Stimulated activated CD4-positive, alpha-beta T cell treated with anti-CD3 and anti-CD28 coated beads, TNF-alpha, amount 100 ng/mL, for 1 hour (primary cell): ENCODE measurements at places on chromosomes 3 and 15.

DNA sequence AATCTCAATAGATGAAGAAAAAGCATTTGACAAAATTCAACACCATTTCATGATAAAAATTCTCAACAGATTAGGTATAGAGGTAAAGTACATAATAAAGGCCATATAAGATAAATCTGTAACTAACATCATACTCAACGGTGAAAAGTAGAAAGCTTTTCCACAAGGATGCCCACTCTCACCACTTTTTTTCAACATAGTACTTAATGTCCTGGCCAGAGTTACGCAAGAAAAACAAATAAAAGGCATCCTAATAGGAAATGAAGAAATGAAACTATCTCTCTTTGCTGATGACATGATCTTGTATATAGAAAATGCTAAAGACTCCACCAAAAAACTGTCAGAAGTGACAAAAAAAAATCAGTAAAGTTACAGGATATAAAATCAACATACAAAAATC lies 33.0 kb downstream of the THBS1 start:
- no peak for DNase-seq

GRCh38 chr3:128545120-128545752 lies 52.2 kb upstream of the GATA2 start:
- DNase-seq, result no peak

DNA sequence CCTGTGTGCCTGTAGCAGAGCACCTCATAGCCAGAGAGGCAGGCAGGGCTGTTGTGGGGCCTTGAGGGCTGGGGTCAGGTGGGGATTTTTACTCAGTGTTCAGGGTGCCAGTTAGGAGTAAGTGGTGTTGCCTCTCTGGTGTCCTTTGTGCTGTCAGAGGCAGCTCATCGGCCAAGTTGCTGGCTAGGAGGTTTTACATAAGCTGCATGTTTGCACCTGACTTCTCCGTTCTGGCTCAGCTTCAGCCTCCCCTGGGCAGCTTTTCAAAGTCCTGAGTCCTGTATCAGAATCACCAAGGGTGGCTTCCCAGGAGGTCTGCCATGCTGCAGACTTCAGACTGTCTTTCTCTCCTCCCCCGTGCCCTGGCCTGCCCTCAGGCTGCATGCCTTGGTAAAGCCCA lies 242.6 kb upstream of the TPM1 start:
- no peak for DNase-seq

DNA sequence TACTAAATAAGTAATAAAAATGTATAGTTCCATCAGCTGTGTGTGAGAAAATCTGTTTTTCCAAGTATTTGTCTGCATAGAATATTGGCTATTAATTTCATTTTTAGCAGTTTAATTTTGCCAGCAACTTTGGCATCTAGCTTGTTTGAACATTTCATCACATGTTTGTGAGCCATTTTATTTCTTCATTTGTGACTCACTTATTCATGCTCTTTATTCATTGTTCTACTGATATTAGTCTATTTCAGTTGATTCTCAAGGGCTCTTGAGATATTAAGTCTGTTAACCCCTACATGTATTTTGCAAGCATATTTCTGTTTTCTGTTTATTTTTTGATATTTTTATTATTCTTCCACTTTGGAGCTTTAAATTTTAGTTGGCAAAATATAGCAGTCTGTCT lies 74.0 kb upstream of the PHLDB2 start:
- DNase-seq, result no peak

DNA sequence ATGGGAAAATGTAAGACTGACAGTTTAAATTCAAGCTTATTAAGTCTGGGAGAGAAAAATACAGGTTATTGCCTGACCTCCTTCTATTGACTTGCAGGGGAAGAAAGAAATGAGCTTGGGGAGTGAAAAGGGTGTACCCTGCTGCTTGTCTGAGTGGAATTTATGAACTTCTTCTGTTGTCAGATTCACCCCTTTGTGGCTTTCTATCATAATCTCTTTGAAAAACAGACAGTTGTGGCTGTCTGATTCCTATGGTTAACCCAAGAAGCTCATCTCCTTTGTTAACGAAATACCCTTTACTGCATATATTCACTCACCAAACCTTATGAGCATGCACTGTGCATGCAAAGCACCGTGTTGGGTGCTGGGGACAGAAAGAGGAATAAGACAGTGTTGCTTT lies 22.5 kb downstream of the GPD1L start:
- no peak for DNase-seq

DNA sequence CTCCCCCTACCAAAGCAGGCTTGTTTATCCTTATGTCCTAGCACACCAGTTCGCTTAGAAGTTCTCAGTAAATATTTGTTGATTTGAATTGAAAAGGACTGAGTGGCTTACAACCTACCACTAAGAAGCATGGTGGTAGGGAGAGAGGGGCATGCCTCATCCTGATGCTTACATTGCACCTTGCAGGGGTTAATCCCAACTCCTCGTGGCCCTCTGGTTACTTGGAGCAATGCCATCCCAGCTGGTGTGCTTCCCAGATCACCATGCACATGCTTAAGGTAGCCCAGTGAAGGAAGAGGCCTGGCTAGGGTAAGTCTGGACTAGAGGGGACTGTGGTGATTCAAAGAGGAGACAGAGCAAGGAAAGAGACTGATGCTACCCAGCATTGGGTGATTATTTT lies 253.3 kb downstream of the CLSTN2 start:
- DNase-seq, result no peak

GRCh38 chr15:67745073-67746006 lies 80.0 kb upstream of the SKOR1 start:
- no peak for DNase-seq

DNA sequence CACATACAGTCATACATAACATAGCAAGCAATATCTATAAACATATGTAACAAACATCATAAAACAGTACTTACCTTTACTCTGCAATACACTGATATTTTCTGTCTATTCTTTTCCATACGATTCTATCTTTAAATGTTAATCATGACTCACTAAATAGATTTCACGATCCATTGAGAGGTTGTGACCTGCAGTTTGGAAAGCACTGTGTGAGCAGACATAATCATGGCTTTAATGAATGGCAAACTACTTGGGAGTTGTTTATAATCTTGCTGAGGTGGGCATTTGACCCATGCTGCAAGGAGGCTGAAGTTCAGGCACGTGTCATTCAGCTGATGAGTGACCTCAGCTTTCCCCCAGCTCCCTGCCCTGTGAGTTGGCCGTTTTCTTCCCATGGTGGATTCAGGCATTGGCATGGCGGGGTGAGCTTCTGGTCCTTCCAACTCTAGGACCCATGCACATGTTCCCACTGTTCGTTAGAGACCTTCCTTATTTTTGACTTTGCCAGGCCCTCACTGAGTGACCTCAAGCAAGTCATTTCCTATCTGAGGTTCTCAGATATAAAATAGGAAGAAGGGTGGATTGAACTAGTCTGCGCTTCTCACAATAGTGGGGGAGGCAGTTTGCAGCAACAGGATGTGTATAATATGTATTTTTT lies 41.7 kb downstream of the PAQR5 start:
- DNase-seq, result no peak

- no peak for DNase-seq
Measured at GRCh38 chr3:88061746-88062145, 2.7 kb downstream of the ZNF654 start.

DNA sequence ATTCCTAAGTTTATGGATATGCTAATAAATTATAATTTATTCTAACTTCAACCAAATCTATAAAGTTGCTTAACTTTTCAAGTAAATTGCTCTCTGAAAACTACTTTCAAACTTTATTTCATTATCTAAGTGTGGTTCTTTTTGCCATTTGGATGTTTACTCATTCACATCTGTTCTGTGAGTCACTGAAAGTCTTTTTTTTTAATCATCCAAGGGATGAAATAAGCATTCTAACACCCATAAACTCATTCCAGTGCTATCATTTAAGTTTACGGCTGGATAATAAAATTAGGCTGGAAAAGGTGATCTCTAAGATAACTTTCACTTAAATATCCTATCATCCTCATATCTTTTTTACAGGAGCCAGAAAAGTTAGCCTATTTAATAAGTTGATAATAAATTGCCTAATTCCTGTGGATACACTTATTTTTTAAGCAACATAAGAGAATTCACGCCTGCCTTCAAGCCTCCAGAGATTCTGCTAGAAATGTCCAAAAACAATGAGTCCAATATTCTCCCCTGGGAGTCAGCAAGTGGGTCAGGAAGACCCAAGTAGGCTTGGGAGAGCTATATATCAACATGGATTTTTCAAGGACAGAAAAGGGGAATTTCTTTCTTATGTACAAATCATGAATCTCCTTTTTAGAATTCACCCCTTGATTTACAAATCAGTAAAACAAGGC lies 25.8 kb downstream of the SCG3 start:
- no peak for DNase-seq

- DNase-seq, result peak; percentile 36
Measured at GRCh38 chr15:98648654-98649471, 524 bp downstream of the IGF1R start.

- DNase-seq, result no peak
Measured at GRCh38 chr3:189710620-189711402, 79.6 kb downstream of the TP63 start.

DNA sequence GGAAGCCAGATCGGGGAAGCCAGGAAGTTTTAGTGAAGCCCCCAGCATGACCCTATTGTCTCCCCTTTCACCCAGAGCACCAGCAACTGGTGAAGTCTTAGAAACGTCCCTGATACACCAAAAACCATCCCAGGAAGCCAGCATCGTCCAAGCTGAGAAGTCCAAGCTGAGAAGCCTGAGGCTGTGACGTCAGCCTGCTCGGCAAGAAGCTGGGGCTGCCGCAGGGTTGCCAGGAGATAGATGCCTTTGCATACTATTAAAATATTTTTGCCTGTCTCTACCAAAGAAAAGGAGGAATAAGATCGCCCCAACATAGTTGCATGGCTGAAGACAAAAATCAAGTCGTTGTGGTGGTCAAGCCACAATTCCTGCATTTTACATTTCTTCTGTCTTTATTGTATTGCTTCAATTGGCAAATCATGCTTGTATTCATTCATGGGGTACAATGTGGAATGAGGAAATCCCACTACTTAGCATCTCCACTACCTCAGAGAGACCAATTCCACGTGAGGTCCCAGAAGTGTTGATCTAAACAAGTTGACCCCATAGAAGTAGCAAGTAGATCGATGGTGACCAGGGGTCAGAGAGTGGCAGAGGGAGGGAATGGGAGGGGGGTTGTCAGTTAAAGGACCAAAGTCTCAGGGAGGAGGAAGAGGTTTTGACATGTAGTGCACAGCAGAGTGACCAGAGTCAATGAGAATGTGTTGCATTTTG lies 19.6 kb upstream of the EMC3 start:
- no peak for DNase-seq

GRCh38 chr3:88032245-88032644 lies 26.6 kb downstream of the CGGBP1 start:
- no peak for DNase-seq

GRCh38 chr15:98421419-98422129 lies 226.8 kb upstream of the IGF1R start:
- no peak for DNase-seq

DNA sequence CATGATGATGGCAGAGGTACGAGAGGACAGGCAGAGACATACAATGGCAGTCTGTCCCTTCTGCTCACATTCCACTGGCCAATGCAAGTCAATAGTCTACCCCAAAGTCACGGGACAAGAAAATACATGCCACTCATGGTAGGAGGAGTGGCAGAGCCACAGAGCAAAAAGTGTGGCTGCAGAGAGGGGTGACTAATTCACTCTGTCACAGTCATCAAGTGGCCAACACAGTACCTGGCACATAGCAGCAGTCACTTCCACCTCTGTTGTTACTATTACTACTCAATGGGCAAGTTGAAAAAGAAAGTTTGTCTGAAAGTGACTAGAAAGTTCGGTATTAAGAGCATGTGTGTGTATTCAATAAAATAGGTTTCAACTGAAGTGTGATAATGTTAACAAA lies 91.4 kb downstream of the SMAD3 start:
- no peak for DNase-seq

GRCh38 chr3:73214846-73215245 lies 153.4 kb downstream of the EBLN2 start:
- no peak for DNase-seq

DNA sequence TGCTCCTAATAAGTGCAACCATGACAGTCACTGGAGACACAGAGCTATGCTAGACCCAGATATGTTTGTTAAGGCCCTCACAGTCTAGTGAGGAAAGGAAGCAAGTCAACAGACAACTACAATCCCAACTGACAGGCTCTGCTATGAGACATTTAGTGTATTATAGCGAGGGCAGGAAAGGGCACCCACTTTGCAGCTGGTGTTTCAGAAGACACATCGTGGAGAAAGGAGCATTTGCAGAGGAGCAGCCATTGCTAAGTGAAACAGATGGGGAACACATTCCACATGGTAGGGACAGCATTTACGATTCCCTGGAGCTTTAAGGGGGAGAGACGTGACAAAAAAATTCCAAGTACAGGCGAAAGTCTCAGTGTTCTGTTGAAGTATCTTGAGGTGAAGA lies 685.6 kb downstream of the AGBL1 start:
- DNase-seq, result no peak

DNA sequence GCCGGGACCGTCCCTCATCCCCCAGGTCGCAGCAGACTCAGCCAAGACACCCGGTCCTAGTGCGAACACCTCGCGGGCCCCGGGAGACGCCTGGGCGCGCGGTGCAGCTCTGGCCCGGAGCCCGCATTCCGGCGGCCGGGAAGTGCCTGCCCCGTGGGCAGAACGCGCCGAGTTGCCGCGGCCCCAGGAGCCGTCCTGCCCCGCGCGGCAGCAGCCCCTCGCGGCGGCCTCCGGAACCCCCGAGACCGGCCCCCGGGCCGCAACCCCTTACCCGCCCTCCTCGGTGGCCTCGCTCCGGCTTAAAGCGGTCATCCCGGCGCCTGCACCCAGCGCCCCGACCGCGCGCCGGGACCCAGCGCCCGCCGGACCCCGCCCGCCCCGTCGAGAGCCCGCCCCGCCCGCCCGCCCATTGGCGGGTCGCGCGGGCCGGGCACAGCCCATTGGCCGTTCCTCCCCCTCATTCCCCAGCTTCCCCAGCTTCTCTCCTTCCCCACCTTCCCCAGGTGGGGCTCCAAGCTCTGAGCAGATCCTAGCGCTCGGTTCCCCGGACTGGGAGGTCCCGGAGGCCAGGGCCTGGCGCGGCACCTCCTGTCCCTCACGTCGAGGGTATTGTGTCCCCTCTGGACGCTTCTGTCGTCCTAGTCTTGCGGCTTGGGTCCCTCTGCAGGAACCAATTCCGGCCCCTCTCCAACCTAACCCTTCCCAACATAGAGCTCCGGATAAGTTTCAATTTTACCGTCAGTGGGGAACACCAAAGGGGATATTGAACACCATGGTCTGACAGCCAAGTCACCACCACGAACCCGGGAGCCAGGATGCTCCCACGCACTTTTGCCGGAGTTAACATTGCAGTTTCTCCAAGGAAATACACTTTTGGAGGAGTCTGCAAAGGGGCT lies at the start of gene GRAMD2A:
Gene GRAMD2A (minus strand): TSS at position 328 of the 896 bp plus-strand sequence.
- no peak for DNase-seq

DNA sequence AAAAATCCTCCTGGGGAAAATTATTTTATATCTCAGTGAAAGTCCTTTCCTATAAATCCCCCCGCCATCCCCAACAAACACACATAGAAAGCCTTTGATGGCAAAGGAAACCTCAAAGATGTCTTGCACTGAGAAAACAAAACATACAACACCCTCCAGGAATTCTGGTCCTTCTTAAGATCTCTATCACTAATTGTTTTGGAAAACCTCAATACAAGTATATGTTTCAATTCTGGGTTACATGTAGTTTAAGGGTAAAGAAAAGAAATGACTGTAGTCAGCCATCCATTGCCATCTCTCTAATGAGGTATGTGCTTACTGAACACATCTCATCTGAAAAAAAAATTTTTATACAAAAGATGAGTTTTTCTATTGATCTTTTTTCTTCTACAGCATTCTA lies 97.3 kb downstream of the FSIP1 start:
- no peak for DNase-seq
